ENCODE measurements at places on chromosomes 7 and 10.

GRCh38 chr10:62437696-62438095, 63.5 kb downstream of the ZNF365 start:
- no peaks in the 10 kb centered on the region for H3K36me3 ChIP-seq
- no peak overlapping the region for H3K4me3 ChIP-seq
- H3K27ac ChIP-seq = no peak overlapping the region
- no peaks in the 10 kb centered on the region for H3K4me1 ChIP-seq
- H3K27me3 ChIP-seq = no peaks in the 10 kb centered on the region

- peaks cover 21% of the 10 kb centered on the region for H3K4me1 ChIP-seq
Measured at GRCh38 chr7:603152-603951, 83.7 kb upstream of the PDGFA start.

GRCh38 chr7:25496476-25497368, 268.4 kb upstream of the NPVF start:
- no peaks in the 10 kb centered on the region for H3K27me3 ChIP-seq
- H3K4me3 ChIP-seq = no peak overlapping the region
- no peaks in the 10 kb centered on the region for H3K36me3 ChIP-seq
- H3K4me1 ChIP-seq = no peaks in the 10 kb centered on the region
- DNase-seq = no peak

GRCh38 chr10:3961082-3961481, 176.1 kb upstream of the KLF6 start:
- no peaks in the 10 kb centered on the region for H3K36me3 ChIP-seq
- H3K4me3 ChIP-seq = no peak overlapping the region
- H3K27me3 ChIP-seq = no peaks in the 10 kb centered on the region
- H3K4me1 ChIP-seq = no peaks in the 10 kb centered on the region
- no peak overlapping the region for H3K27ac ChIP-seq
- no peak for DNase-seq

- peaks cover 3% of the 10 kb centered on the region for H3K36me3 ChIP-seq
- no peak overlapping the region for H3K27ac ChIP-seq
- H3K27me3 ChIP-seq = no peaks in the 10 kb centered on the region
- H3K4me3 ChIP-seq = no peak overlapping the region
- DNase-seq = no peak
- no peaks in the 10 kb centered on the region for H3K4me1 ChIP-seq
Measured at GRCh38 chr10:12081470-12081869, 12.7 kb downstream of the DHTKD1 start.

DNA sequence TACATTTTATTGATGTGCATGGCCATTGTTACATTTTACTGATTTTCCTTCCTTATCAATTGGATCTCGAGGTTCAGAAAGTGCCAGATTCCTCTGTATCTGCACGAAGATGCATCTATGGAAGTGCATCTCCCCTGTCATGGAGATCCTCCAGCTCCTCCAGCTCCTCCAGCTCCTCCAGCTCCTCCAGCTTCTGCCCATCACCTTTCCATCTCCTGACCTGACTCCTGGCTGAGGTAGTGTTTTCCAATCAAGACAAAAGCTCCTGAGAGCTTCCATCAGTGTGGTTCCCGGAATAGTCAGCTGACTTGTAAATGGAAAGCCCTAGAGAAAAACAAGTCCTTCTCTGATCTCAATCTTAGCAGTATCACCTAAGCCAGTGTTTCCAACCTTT, 90.8 kb upstream of the KLF6 start:
- DNase-seq = no peak
- no peaks in the 10 kb centered on the region for H3K27me3 ChIP-seq
- no peaks in the 10 kb centered on the region for H3K36me3 ChIP-seq
- peaks cover 11% of the 10 kb centered on the region for H3K4me1 ChIP-seq

DNA sequence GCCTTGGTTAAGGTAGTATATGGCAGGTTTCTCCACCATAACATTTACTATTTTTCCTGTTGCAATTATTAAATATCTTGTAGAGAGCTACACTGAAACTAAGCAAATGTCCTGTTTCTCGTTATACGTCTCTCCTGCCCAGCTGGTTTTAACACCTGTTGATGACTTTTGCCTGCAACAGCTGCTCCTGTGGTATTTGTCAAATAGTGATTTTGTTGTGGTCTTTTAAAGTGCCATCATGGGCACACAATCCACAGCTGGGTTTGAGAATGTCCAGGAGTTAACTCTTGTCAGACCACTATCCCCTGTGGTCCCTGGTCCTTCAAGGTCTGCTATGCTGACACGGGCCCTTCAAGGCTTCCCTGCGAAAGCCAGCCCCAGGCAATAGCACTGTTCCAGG, 24.9 kb upstream of the SEC61G start:
- H3K4me3 ChIP-seq = no peak overlapping the region
- H3K27ac ChIP-seq = no peak overlapping the region
- no peak for DNase-seq

DNA sequence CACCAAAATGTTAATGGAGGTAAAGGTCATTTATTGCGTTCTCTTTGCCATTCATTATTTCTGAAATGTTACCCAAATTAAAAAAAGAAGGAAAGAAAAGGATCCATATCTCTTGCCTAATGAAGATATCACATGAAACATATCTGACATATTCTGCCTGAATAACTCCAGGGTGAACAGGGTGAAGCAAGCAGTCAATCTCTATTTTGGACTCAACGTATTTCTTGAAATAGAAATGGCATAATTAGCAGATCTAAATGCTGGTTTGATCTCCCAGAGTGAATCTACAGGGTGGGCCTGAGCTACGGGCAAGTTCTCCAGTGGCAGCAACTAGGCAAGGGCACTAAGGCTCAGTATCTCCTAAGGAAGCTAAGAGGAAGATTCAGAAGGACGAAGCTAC, 24.0 kb downstream of the MPP7 start:
- H3K36me3 ChIP-seq = no peaks in the 10 kb centered on the region
- H3K27ac ChIP-seq = peak overlapping the region; percentile 68
- H3K4me3 ChIP-seq = no peak overlapping the region
- no peak for DNase-seq

GRCh38 chr7:50448823-50449222, 1.3 kb downstream of the FIGNL1 start:
- H3K27me3 ChIP-seq = no peaks in the 10 kb centered on the region
- H3K27ac ChIP-seq = no peak overlapping the region
- no peaks in the 10 kb centered on the region for H3K36me3 ChIP-seq
- H3K4me3 ChIP-seq = no peak overlapping the region
- H3K4me1 ChIP-seq = peaks cover 15% of the 10 kb centered on the region

- no peaks in the 10 kb centered on the region for H3K27me3 ChIP-seq
- H3K27ac ChIP-seq = no peak overlapping the region
- H3K4me1 ChIP-seq = no peaks in the 10 kb centered on the region
Measured at GRCh38 chr7:47937711-47938573, 10.3 kb downstream of the PKD1L1 start.

GRCh38 chr10:25912866-25913265, 21.2 kb upstream of the MYO3A start:
- DNase-seq = no peak
- no peaks in the 10 kb centered on the region for H3K4me1 ChIP-seq
- no peaks in the 10 kb centered on the region for H3K36me3 ChIP-seq

DNA sequence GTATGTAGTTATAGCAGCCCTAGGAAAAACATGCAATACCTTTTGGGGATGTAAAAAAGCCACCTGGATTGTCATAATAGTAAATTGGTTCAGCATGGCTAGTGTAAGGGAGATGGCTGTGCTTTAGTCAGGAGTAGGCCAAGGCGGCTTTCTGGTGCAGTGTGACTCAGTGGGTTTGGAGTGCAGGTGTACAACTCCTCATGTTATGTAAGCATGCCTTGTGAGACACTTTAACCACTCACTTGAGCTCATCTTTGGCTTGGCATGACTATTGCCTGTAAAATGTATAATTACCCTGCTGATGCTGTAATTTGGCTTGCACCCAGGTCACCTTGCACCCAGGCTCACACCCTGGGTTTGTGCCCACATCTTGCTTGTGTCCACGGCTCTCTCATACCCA, 239.2 kb upstream of the GLI3 start:
- H3K4me1 ChIP-seq = no peaks in the 10 kb centered on the region
- DNase-seq = no peak
- no peaks in the 10 kb centered on the region for H3K27me3 ChIP-seq
- H3K27ac ChIP-seq = no peak overlapping the region
- H3K36me3 ChIP-seq = no peaks in the 10 kb centered on the region
- no peak overlapping the region for H3K4me3 ChIP-seq

DNA sequence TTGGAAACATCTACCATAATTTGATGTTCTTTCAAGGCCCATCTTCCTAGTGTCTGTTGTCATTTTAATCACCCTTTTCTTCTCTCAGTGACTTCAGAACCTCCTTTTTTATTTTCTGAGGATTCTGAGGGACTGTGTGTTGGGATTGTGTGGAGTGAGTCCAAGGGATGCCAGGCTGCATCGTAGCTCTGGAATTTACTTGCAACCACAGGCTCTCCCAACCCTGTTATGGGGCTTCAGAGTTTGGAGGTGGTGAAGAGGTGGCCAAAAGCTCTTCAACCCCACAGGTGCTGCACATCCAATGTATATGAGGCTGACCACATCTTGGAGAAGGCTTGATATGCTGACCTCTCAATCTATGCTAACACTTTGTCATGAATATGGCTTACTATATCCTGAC, 79.5 kb upstream of the GPR141 start:
- no peak overlapping the region for H3K27ac ChIP-seq
- no peaks in the 10 kb centered on the region for H3K36me3 ChIP-seq
- DNase-seq = no peak
- no peaks in the 10 kb centered on the region for H3K27me3 ChIP-seq

DNA sequence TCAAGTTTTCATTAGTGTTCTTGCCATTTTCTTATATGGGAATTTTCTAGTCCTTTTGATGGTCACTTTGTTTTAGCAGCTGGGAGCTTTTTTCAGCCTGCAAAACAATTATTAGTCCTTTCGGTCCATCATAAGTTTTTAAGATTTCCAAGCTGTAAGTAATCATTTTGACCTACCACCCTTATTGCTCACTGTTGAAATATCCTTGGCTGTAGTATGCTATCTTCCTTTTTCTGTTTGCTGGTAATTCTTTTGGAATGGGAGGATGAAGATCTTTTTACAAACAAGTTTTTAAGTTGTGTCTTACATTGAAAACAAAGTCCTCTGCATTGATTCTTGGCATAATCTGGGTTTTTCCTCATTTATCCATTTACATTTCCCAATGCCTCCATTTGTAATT, 24.0 kb downstream of the BZW2 start:
- no peak overlapping the region for H3K4me3 ChIP-seq
- DNase-seq = no peak
- H3K27ac ChIP-seq = peak overlapping the region; percentile 84
- peaks cover 32% of the 10 kb centered on the region for H3K4me1 ChIP-seq

DNA sequence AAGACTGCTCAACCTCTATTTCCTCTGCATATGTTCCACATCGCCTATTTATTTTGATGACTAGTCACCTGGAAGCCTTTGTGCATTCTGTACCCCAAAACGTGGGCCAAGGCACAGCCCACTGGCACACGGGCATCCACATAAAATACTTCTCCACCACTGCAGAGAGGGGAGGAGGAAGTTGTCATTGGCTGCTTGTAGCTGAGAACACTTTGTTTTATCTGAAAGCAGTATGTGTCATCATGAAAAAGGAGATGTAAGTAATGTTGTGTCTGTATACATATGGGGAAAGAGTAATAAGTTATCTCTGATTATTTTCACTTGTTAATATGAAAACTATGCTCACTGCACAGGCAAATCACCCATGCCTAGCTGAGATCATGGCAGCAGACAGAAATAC, 48.2 kb upstream of the AMPH start:
- H3K27me3 ChIP-seq = no peaks in the 10 kb centered on the region
- H3K4me3 ChIP-seq = no peak overlapping the region
- no peaks in the 10 kb centered on the region for H3K4me1 ChIP-seq
- H3K27ac ChIP-seq = no peak overlapping the region

DNA sequence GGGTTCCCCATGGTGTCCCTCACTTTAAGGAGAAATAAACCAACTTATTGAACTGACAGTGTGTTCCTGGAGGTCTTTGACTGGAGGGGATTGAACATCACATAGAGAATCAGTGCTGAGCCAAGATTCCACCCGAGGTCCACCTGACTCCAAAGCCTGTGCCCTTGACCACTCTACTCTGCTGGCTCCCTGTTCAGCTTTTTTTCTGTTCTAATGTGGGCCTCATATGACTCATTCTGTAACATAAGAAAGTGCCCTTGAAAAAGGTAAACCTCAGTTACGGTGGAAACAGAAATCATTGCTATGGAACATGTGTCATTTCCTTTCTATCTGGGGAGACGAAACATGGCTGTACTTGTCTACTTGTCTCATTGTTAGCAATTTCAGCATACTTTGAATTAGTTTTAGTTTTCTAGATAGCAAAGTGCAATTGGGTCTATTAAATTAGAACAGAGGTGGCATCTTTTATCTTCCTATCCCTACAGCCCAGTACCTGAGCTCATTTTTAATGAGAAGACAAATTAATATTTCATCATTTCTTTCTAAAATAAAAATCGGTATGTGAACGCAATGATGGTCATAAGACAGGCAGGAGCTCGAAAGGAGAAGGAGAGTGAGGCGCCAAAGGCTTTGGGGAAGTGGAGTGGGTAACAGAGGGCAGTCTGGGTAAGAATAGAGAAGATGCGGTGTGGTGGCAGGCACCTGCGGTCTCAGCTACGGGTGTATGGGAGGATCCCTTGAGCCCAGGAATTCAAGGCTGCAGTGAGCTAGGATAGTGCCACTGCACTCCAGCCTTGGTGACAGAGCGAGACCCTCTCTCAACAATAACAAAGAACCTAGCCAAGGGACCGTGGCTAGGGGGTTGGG, 1.5 kb downstream of the GSDME start:
- H3K27me3 ChIP-seq = no peaks in the 10 kb centered on the region
- H3K4me3 ChIP-seq = no peak overlapping the region
- H3K4me1 ChIP-seq = peaks cover 18% of the 10 kb centered on the region
- H3K36me3 ChIP-seq = no peaks in the 10 kb centered on the region
- DNase-seq = no peak
- peak overlapping the region; percentile 82 for H3K27ac ChIP-seq

GRCh38 chr7:44748045-44748947, at the start of gene ZMIZ2:
ZMIZ2 (plus strand) TSS chr7:44748847; CDS start chr7:44756250, 7,403 bp downstream.
- peak within 1 kb of the TSS; percentile 95 for H3K27ac ChIP-seq

DNA sequence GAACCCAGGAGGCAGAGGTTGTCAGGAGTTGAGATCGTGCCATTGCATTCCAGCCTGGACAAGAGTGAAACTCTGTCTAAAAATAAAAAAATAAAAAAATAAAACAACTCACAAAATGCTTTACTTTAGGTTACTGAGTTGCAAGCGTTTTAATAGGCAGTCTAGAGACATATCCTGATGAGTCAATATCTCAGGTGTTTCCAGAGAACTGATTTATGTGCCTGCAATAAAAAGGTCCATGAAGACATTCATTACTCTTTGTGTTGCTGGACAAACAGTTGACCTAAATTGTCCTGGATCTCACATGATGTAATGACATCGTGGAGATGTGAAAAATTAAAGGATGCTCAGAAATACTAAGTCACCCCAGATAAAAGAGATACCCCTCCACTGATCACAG, 31.5 kb downstream of the CDNF start:
- no peaks in the 10 kb centered on the region for H3K36me3 ChIP-seq
- no peak overlapping the region for H3K4me3 ChIP-seq
- H3K4me1 ChIP-seq = no peaks in the 10 kb centered on the region
- no peak overlapping the region for H3K27ac ChIP-seq
- no peak for DNase-seq
